ENCODE measurements at places on chromosomes 16 and 17. TPM values are rescaled to one million over a fixed set of nuclear protein-coding genes. Genes with fewer than 3 reads are reported as not detected.

DNA sequence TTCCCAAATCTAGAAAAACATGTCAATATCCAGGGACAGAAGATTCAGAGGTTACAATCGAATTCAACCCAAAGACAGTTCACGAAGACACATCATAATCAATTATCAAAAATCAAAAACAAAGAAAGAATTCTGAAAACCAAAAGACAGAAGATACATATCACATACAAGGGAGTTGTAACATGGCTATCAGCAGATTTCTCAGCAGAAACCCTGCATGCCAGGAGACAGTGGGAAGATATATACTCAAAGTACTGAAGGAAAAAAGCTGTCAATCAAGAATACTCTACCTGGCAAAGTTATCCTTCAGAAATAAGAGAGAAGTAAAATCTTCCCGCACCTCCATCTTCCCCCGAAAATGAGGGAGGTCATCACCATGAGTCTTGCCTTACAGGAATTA, 258.6 kb downstream of the CEP112 start:
- DNase-seq: no peak

DNA sequence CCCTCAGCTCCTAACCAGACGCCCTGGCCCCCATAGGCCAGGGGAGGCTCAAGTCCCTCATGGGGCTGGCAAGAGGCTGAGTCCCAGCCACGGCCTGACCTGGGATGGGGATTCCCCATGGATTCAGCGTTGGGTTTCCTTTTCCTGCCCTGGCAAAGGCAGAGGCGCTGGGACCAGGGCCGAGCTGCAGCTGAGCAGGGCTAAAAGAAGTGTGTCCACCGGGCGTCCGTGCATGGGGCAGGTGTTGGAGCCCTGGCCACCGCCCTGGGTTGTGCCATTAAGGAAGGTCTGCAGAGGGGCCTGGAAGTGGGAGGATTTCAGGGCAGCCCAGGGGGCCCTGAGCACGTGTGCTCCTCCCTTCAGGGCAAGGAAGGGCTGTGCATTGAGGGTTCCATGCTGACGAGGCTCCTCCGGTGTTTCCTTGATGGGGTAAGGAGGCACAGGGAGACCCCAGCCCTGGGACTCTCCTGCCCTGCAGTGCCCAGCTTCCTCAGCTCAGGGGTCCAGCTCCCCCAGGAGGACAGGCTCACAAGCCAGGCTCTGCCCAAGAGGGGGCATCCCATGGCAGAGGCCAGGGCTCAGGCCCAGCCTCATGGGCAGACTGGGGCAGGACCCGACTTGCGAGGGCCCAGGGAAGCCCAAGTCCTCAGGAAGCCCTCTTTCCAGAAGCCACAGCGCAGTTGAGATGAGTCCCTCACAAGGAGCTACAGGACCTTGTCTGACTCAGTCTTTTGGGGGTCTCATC, 10.1 kb downstream of the TBC1D26 start:
- DNase-seq: no peak

Gene CD300E
- 0.16 TPM for total RNA-seq

- DNase-seq: no peak
Measured at GRCh38 chr17:77273397-77274085, 132.8 kb downstream of the SEC14L1 start.

Gene ELOB
- total RNA-seq: 84.1 TPM

DNA sequence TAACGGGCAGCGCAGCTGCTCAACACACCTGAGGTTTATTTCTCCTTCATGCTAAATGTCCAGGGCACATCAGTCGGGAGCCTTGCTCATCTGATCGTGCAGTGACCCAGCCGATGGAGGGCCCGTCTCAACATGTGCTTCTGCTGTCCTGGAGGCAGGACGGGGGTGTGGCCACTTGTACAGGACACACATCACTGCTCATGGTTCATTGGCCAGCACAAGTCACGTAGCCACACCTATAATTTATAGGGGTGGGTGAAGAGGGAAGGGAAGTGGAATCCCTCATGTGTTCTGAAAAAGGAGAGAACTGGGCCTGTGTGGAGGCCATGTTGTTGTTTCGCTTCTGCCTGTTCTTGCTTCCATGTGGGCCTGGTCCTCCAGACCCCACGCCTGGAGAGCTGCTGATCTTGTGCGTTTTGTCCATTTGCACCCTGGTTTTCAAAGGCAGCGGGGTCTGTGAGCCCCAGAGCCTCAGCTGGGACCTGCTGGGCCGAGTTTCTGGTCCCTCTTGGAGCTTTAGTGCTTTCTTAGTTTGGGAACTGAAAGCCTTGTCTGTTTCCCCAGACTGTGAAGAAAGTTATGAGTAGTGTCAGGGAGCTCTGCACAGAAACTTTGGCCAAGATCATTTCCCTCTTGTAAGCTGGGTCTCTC, 60.5 kb downstream of the CMIP start:
- DNase-seq: no peak

Gene CCL8
- 0.16 TPM for total RNA-seq

Gene ATXN2L
- total RNA-seq: 19.2 TPM

Gene GNPTG
- 15.0 TPM for total RNA-seq

GRCh38 chr16:49003022-49003421, 278.6 kb downstream of the CBLN1 start:
- DNase-seq: no peak

Gene WFIKKN1
- 0.47 TPM for total RNA-seq

DNA sequence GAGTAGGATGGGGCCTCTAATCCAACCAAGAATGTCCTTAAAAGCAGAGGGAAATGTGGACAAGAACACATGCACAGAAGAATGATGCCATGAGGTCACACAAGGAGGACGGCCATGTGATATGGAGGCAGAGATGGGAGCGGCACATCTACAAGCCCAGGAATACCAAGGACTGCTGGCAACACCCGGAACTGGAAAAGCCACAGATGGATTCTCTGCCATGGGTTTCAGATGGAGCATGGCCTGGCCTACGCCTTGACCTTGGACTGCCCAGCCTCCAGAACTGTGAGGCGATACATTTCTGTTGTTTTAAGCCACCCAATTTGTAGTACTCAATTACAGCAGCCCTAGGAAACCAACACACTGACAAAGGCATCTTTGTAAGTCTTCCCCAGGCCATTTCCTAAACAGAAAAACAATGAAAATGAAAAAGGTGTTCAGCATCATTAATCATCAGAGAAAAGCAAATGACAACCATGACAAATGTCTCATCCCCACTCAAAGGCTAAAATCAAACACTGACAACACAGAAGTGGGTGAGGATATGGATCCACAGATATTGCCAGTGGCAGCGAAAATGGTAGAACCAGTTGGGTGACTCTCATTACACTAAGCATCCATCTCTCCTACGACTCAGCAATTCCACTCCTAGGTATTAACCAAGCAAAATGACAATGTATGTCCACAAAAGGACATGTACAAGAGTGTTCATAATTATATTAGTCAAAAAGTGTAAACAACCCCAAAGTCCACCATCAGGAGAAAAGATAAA, 76.9 kb upstream of the CNEP1R1 start:
- DNase-seq: no peak

DNA sequence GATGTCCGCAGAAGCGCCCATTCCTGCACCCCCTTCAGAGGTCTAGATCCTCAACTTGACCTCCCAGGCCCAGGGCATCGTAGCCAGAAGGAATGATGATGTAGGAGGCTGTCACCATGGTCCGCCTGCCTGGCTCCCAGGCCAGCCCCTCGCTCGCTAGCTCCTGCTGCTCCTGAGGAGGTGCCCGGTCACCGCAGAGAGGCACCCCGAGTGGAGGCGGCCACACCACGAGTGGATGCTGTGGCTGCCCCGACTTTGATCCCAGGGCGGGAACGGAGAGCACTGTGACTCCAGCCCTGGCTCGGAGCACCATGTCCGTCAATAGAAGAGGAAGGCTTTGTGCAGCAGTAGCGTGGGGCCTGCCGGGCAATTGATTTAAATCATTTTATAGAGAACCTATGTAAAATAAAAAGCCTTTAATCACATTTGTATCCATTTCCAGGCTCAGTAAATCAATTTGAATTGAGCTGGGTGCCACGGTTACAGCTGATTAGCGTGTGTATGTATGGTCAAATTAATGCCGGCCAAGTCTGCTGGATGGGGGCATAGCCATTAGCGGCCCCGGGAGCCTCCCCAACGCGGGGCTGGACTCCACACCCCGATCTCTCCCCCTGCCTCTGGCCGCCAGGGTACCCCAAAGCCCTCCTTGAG, 122.6 kb upstream of the GSE1 start:
- no peak for DNase-seq

- no peak for DNase-seq
Measured at GRCh38 chr17:2369039-2369438, 31.7 kb downstream of the SGSM2 start.

Gene RAPGEFL1
- 17.0 TPM for total RNA-seq

Gene FBXO39
- total RNA-seq: not detected

DNA sequence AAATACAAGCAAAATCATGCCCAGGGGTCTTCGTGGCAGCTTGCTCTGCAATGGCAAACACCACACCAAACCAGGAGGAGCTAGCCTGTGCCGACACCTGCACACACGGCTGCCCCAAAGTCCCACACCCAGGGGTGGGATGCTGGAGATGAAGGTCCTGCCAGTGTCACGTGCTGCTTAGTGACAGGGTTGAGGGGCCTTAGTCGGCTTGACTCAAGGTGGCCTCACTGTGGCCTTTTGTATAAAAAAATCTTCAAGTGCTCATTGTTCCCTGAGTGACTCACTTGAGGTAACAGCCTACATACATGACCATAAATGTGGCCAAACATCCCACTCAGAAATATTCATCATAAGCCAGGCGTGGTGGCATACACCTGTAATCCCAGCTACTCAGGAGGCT, 7.3 kb downstream of the TRIM65 start:
- DNase-seq: no peak

- no peak for DNase-seq
Measured at GRCh38 chr16:84284154-84284722, 10.4 kb upstream of the WFDC1 start.

Gene PDILT
- not detected for total RNA-seq

- DNase-seq: no peak
Measured at GRCh38 chr17:71667661-71668060, 453.2 kb upstream of the SOX9 start.
